T follicular helper cell (primary cell): ENCODE measurements at places on chromosomes 4 and X.
A peak's percentile ranks its signal among the peaks of the same experiment; 100 is the strongest.

GRCh38 chr4:129336457-129337227 lies 240.7 kb downstream of the C4orf33 start:
- no peak for DNase-seq

GRCh38 chr4:498328-498904 lies 540 bp downstream of the ZNF721 start:
- DNase-seq: peak; percentile 12

DNA sequence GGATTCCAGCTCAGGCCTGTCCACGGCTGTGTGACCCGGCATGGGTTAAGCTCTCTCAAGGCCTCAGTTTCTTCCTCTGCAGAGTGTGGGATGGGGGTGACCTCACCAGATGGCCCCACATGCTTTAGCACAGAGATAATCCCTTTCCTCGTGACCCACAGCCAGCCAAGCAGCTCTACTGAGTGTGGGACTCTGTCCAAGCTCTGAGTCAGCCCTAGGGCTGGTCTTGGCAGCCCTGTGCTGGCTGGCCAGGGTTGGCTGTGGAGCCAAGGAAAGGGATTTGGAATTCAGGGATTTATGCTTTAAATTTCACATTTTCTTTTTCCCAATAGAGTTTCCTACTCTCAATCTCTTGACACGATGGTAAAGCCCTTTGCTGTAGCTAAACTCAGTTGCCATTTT lies 19.7 kb upstream of the SPON2 start:
- no peak for DNase-seq

GRCh38 chr4:13233755-13234154 lies 250.4 kb downstream of the RAB28 start:
- no peak for DNase-seq

DNA sequence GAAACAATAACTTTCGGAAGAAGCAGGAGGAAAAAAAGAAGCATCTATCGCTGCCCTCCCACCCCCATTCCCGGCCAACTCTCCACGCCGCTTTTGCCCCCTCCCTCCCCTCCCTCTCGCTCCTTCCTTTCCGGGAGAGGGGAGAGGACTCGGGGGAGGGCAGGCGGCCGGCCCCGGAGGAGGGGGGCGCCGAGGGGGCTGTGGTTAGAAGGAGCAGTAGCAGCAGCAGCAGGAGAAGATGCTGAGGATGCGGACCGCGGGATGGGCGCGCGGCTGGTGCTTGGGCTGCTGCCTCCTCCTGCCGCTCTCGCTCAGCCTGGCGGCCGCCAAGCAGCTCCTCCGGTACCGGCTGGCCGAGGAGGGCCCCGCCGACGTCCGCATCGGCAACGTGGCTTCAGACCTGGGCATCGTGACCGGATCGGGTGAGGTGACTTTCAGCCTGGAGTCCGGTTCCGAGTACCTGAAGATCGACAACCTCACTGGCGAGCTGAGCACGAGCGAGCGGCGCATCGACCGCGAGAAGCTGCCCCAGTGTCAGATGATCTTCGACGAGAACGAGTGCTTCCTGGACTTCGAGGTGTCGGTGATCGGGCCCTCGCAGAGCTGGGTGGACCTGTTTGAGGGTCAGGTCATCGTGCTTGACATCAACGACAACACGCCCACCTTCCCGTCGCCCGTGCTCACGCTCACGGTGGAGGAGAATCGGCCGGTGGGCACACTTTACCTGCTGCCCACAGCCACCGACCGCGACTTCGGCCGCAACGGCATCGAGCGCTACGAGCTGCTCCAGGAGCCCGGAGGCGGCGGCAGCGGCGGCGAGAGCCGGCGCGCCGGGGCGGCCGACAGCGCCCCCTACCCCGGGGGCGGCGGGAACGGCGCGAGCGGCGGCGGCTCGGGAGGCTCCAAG lies 1.3 kb downstream of the PCDH7 start:
- DNase-seq: no peak

DNA sequence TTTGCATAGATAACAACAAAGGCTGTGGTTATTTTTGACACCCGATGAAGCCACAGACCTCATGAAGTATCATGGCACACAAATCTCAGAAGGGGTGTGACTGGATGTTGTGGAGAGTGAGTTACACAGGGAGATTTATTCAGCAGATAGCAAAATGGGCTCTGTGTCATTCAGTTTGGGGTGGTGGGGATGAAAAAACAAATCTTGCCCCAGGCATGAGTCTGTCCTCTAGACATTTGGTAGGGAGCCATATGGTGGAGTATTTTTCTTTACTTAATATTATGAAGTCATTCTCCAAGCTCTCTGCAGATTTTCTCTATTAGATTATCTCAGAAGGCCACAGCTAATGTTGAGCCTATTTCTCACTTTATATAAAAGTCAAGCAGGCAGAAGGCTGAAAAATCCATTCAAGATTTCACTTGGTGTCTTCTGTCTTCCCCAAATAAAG lies 277.1 kb upstream of the TENM3 start:
- no peak for DNase-seq

DNA sequence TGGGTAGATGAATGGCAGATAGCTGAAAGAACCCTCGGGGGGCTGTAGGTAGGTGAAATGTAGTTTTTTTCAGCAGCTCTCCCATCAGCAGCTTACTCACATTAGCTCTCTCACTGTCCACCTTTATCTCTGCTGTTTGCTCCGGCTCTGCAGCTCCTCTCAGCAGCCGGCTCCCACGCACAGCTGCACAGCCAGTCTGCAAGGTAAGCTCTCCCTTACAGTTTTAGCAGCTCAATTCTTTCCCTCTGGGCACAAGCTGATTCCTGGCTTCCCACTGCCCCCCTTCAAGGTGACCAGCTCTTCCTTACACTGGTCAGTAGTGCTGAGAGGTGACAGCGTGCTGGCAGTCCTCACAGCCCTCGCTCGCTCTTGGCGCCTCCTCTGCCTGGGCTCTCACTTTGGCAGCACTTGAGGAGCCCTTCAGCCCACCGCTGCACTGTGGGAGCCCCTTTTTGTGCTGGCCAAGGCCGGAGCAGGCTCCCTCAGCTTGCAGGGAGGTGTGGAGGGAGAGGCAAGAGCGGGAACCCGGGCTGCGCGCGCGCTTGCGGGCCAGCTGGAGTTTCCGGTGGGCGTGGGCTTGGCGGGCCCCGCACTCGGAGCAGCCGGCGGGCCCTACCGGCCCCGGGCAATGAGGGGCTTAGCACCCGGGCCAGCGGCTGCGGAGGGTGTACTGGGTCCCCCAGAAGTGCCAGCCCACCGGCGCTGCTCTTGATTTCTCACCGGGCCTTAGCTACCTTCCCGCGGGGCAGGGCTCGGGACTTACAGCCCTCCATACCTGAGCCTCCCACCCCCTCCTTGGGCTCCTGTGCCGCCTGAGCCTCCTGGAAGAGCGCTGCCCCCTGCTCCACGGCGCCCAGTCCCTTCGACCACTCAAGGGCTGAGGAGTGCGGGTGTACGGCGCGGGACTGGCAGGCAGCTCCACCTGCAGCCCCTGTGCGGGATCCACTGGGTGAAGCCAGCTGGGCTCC lies 393.6 kb downstream of the CENPC start:
- no peak for DNase-seq

DNA sequence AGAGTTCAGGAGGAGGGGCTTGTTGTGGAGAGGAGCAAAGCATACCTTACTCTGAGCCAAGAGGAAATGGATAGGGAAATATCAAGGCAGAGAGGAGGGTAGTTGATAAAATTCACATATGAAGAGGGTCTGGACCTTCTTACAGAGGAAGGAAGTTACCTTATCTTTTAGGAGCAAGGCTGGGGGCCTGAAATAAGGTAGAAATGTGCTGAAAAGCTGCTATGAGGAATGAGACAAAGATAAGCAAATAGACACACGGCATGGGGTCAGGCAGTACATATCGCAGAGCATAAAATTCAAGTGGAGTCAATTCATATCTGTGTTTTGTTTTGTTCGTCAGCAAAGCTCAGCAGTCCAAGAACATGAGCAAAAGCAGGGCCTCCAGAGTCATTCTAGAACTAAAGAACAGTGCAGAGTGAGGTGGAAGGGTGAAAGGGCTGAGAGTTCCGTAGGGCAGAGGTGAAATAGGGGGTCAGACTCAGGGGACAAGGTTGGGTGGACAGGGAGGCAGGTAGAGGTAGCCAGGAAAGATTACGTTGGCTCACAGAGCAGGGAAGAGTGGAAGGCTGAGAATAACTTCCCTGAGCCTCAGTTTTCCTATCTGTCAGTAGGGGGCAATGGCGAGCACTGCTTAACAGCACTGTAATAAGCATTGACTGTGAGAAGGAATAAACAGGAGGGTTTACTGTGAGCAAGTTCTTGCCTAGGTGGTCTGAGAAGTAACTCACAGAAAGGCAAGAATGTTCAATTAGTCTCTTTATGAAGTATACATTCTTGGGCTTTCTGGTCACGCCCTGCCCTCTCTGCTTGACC lies 9.2 kb downstream of the VSIG4 start:
- DNase-seq: no peak

GRCh38 chr4:80911458-80911857 lies 119.0 kb upstream of the BMP3 start:
- no peak for DNase-seq

DNA sequence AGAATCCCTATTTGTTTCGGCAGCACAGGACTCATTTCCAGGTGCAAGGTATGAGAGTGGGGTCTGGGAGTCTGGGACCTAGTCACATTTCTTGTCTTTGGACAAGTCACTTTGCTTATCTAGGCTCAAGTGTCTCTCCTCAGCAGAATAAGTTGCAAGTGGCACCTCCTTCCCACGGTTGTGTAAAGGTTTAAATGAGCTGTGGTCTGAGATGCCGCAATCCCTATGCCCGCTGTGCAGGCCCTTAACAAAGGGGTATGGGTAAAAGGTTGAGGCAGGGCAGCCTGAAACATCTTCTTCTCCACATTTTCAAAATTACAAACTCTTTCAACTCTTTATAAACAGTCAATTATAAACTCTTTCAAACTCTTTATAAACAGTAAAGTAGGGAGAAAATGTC lies 93.7 kb downstream of the RTL5 start:
- DNase-seq: no peak

DNA sequence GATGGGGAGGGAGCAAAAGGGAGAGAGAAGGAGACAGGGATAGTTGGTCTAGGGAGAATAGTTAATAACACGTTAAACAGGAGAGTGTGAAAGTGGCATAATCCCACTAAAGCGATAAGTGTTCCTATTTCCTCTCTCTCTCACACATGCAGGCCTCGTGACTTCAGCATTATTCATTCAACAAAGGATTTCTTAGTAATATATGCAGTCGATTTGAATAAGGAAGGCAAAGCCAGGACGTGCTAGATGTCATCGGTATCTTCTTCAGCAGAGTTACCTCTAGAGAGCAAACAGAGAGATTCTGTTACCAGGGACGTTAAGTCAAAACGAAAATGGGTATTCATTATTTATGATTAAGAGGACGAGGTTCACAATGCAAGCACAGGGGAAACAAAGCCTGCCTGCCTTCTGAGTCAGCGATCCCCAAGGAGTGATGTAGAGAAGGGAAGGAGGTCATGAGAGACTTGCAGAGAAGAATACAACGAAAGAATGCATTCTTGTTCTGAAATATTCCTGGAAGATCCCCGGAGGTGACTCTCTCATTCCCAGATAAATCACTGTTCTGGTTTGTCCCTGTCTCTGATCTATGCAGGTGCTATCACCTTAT lies 1048.4 kb downstream of the NLGN4X start:
- no peak for DNase-seq

DNA sequence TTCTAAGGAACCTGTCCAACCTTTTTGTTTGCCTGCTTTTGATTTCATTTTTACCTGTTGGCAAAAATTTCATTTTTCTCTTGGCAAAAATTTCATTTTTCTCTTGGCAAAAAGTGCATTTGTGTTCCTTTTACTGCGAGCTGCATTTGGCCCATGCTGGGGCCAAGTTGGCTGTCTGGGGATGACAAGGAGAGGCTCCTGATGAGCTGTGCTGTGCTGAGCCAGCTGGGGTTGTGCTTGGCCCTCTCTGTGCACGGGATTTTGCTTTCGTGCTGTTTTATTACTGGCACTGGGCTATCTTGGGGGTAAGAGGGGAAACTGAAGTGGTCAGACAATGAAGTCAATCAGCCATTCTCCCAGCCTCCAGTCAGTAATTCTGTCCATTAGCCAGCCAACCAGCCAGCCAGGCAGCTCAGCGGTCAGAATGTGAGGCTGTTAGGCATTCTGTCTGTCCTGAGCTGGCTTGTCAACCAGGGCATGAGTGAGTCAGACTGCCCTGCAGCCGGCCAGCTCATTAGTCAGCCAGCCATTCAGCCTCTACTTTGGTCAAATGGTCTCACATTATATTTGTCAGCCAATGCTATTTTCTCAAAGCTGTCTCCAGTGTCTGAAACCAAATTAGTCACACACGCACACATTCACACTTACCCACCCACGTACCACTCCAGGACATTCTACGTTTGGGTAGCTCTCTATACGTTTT lies 56.9 kb upstream of the PRPS1 start:
- no peak for DNase-seq

GRCh38 chrX:23952391-23952790 lies 44.6 kb downstream of the CXorf58 start:
- no peak for DNase-seq

DNA sequence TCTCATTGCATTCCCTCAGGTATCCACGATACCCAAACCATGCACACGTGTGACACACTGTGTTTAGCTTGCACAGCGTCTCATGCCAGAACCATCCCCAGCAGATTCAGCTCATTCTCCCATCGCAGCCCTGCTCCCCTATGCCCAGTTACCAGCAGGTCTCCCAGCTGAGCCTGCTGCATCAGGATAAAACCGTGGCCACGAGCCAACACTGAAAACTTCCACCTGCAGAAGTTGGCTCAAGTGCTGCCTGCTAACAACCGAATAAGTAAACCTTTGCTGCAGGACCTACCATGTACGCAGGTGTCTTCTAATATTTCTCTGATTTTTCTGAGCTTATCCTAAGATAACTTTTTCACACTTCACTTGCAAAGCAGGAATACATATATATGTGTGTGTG lies 120.4 kb upstream of the STS start:
- DNase-seq: no peak

DNA sequence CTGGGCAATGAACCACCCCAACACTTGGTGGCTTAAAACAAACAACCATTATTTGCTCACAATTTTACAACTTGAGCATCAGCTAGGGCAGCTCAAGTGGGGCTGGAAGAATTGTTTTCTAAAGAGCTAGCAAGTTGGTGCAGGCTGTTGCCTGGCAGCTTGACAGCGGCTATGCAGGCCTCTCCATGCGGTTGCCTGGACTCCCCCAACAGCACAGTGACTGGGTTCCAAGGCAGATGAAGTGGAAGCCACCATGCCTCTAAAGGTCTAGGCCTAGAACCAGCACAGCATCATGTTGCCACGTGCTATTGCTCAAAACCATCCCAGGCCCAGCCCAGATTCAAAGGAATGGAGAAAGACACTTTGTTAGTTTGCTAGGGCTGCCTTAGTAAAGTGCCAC lies 114.8 kb downstream of the BCOR start:
- DNase-seq: no peak

DNA sequence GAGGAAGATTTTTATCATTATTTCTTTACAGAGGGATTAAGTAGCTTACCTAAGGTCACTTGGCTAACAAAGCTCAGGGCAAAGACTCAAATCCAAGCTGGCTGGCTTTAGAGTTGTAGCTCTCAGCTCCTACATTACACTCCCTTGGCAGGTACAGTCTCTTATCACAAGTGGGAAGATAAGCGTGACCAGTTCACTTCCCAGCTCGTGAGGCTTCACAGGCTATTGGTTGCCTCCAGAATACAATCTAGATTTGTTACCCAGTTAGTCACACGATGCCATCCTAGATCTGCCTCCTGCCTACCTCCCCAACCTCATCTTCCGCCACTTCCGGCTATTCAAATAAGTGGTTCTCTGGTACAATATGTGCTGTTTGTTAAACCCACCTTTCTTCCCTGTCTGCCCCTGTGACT lies 3.7 kb downstream of the MMRN1 start:
- DNase-seq: no peak
